ENCODE measurements at places on chromosomes 2 and 18.

- no peak for DNase-seq
Observed at GRCh38 chr2:28128281-28128950, 237.9 kb downstream of the BABAM2 start.

DNA sequence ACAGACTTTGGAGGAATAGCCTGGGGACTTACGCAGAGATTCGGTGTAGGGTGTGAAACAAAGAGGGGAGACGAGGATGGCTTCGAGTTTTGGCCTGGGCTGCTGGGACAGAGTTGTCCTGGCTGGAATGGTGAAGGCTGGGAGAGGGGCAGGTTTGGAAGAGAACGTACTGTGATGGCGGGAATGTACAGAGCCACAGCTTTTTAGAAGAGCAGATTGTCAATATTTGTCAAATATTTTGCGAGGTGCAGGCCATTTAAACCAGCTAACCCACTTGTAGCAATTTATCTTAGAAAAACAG, 14.4 kb upstream of the ITM2C start:
- no peak for DNase-seq

DNA sequence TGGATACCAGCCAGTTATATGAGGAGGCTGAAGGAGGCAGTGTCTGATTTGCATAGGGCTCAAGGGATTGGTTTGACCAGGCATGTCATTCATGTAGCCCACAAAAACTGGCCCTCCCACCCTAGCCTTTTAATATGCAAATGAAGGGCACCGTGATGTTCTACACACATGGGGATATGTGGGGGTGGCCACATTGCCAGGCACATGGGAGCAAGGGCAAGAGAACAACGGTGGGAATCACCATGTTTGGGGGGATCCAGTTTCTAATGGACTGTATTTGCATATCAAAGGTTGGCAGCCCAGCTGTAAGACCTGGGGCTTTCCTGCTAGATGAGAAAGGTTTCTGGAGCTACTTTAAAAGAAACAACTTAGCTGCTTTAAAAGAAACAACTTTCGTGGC, 65.1 kb upstream of the SLC25A52 start:
- no peak for DNase-seq

DNA sequence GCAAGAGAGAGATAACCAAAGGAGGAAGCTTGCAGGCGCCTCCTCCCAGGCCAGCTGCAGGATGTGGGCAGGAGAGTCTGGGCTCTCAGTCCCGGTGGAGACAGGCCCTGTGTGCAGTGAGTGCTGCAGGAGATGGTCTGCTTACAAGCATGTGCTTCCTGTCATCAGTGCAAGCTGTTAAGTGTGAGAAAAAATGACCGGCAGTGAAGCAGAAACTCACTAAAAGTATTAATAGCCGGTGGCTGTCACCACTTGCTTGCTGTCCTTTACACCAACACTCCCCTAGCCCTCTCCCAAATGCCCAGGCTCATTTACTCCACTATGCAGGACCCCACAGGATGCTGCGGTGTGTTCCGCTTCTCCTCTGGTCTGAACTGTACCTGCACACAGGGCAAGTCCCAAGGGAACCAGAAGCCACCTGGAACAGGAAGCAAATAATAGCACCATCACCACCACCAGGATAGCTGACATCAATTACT, 435.6 kb upstream of the HS6ST1 start:
- no peak for DNase-seq

- no peak for DNase-seq
Observed at GRCh38 chr2:221085341-221085900, 486.7 kb downstream of the EPHA4 start.

DNA sequence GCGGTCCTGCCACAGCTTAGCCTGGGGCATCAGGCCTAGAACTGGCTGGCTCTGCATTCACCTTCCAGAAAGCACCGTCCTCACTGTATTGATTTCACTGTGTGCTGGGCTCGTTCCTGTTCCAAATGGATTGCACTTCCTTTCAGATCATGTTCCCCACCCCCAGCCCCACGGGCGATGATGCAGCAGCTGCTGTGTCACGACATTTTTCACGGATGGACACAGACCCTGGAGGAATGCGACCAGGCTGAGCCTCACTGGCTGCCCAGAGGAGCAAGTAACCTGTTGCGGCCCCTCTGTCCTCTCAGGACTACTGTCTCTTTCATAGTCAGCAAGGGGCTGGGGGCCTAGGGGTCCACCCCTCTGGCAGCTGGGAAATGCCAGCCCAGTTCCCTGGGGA, 50.3 kb downstream of the CAPN13 start:
- no peak for DNase-seq

DNA sequence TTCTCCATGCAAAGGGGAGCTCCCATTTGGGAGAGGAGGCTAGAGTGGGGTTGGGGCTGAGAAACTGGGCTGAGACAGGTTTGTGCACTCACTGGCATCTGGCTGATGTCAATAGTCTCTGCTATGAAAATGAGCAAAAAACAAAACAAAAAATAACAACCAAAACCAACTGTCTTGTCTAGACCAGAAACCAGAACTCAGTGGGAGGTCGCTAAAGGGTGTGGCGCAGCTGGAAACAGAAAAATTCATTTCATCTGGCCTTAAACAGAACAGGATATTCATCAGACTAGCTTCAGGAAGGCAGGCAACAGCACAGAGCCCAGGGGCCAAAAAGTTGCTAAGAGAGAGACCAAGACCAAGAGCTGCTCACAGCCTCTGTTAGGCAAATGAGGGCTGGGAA, 126.1 kb downstream of the THNSL2 start:
- DNase-seq: no peak

GRCh38 chr2:209533391-209533790, 109.5 kb downstream of the MAP2 start:
- DNase-seq: no peak

DNA sequence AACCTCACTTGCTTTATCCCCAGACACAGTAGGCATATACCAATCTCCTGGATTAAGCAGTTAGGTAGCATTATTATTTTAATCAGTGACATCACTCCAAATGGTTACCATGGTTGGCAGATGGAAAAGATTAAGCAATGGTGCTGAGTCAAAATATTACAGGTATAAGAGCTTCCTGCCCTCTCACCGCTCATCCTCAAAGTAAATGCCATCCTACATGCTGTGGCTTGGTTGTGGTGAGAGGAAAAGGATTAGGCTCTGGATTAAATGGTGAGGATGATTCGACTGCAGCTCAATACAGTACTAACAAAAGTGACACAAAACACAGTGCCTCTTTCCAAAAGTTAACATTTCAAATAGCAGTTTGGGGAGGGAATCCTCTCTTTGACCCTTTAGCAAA, 108.9 kb upstream of the ACAA2 start:
- no peak for DNase-seq

DNA sequence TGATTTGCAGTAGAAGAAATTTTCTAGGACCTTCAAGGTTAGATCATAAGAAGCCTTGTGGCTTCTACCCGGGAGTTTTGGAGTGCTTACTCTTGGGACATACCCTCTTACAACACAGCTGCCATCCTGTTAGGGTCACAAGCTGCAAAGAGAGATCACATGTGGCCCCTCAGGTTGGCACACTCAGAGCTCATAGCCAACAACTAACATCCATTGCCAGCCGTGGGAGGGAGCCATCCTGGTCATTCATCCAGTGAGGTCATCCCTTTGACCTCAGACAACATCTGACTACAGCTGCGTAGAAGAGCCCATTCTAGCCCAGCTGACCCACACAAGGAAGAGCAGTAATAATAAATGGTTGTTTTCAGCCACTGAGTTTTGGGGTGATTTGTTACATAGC, 76.9 kb upstream of the NABP1 start:
- no peak for DNase-seq

DNA sequence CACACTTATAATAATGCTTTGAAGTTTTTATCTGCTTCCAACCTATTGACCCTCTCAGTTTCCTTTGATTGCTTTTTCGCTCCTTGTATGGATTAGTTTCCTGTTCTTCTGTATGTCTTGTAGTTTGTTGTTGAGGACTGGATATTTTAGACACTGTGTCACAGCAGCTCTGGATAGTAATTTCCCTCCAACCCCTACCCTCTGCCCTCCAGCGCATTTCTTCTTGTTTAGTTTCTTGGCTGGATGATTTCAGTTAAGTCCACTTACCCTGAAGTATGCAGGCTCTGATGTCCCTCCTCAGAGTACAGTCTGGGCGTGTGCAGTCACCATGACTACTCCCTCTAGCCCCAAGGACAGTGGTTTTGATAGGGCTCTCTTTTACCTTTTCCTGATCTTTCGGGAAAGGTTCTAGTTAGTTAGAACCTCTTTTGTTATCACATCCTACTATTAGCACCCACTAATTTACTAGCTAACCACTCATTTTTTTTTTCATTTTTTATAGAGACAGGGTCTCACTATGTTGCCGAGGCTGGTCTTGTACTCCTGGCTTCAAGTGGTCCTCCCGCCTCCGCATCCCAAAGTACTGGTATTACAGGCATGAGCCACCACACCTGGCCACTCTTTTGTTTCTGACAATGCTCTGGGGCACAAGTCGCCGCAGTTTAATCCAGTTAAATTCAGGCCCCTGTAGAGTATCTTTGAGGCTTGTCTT, 16.3 kb upstream of the LYG1 start:
- DNase-seq: no peak

DNA sequence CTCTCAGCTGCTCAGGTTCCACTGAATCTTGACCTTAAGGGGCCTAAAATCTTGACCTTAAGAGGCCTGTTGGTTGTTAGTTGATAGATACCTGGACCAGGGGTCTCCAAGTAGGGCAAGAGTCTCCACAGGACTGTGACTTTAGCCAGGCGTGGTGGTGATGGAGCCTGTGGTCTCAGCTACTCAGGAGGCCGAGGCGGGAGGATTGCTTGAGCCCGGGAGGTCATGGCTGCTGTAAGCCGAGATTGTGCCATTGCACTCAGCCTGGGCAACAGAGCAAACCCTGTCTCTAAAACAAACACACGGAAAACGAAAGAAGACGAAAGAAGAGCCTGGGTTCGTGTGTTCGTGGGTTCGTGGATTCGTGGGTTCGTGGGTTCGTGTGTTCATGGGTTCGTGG, 120.2 kb upstream of the CTDP1 start:
- DNase-seq: no peak

DNA sequence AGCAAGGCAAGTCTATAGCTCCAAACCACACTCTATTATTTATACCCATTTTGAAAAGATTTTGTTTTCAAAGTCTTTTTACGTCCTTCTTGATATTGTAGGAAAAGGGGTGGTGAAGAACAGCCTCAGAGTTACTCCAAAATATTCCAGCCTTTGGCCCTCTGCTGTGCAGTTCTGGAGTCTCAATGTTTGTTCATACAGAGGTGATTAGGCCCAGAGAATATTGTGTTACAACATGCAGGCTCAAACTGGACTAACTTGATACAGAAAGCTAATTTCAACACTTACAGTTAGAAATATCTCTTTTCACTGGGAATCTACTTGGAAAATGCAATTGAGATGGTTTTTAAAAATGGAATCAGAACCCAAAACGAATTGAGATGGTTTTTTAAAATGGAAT, 40.4 kb upstream of the SLC25A52 start:
- DNase-seq: no peak

DNA sequence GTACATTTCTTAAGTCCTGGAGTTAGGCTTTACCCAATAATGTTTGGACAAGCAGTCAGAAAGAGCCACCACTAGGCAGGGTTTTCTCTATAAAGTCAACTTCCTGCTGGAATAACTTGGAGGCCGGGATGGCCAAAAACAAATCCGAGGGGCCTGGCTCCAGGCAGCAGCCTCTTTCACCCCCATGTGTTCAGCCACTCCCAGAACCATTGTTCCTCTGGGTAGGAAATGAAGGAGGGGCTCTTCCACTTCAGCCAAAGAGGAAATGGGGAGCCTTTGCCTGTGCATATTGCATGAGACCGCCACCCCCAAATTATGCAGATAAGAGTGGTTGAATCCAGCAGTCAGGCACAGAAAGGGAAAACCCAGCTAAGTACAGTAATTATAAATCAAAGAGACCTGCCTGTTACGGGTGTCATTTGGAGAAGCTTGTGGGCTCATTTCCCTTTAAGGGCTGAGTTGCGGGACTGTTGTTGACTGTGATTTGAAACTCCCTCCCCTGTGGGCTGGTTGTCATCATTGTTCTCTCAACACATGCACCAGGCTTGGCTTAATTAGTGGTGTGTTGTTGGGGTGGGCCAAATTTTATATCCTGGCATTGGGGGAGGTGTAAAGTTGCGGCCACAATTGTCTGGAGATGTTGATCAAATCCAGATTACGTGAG, 212.8 kb upstream of the SOX11 start:
- DNase-seq: no peak

- DNase-seq: no peak
Observed at GRCh38 chr2:175730050-175730449, 272.0 kb downstream of the LNPK start.

- no peak for DNase-seq
Observed at GRCh38 chr2:100993294-100993693, 8.8 kb upstream of the RPL31 start.

Measured in stimulated activated CD8-positive, alpha-beta memory T cell treated with anti-CD3 and anti-CD28 coated beads, Interleukin-4, amount 100 ng/mL, for 1 hour (primary cell).